Activated naive CD8-positive, alpha-beta T cell treated with anti-CD3 and anti-CD28 coated beads, Interleukin-2, amount 50 U/mL, for 24 hours (primary cell): ENCODE measurements at places on chromosomes 1 and 21.
A peak's percentile ranks its signal among the peaks of the same experiment; 100 is the strongest.

- H3K27ac ChIP-seq, result no peak overlapping the region
- peaks cover 11% of the 10 kb centered on the region for H3K4me1 ChIP-seq
- H3K36me3 ChIP-seq, result no peaks in the 10 kb centered on the region
- H3K4me3 ChIP-seq, result no peak overlapping the region
Measured at GRCh38 chr1:40251456-40251855, 3.7 kb downstream of the TMCO2 start.

DNA sequence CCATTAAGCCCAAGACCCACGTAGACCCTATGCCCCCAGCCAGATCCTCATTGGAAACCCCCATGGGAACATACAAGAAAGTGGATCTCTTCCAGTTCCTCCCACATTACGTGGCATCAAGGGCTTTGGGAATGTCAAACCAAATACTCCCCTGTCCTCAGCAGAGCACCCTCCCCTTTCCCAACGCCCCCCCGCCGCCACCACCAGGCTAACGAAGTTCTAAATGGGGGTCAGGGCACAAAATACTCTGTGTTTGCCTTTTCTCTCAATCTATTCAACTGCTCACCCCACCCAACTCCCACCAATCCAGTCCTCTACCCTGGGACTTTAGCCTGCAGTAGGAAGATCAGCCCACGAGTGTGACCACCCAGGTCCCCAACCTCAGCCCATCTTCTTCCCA lies 24.5 kb downstream of the NEK2 start:
- H3K27ac ChIP-seq, result no peak overlapping the region
- H3K4me3 ChIP-seq, result no peak overlapping the region
- no peak for DNase-seq

GRCh38 chr1:192158181-192158580 lies at the start of gene RGS18:
RGS18 (plus strand) TSS chr1:192158462; CDS start chr1:192158638, 176 bp downstream.
- no peaks in the 10 kb centered on the region for H3K36me3 ChIP-seq
- no peaks in the 10 kb centered on the region for H3K27me3 ChIP-seq
- no peak within 1 kb of the TSS for H3K27ac ChIP-seq
- DNase-seq, result no peak
- H3K4me1 ChIP-seq, result peaks cover 2% of the 10 kb centered on the region

GRCh38 chr1:116834595-116834994 lies 75.1 kb upstream of the PTGFRN start:
- H3K4me3 ChIP-seq, result no peak overlapping the region
- no peaks in the 10 kb centered on the region for H3K36me3 ChIP-seq
- DNase-seq, result no peak
- no peaks in the 10 kb centered on the region for H3K27me3 ChIP-seq

- H3K36me3 ChIP-seq, result peaks cover 49% of the 10 kb centered on the region
- H3K4me3 ChIP-seq, result no peak overlapping the region
- H3K4me1 ChIP-seq, result peaks cover 74% of the 10 kb centered on the region
Measured at GRCh38 chr1:148435406-148435805, 47.7 kb downstream of the PPIAL4G start.

- peaks cover 31% of the 10 kb centered on the region for H3K27me3 ChIP-seq
- H3K4me3 ChIP-seq, result no peak overlapping the region
- peak; percentile 74 for DNase-seq
- no peaks in the 10 kb centered on the region for H3K36me3 ChIP-seq
- H3K4me1 ChIP-seq, result peaks cover 21% of the 10 kb centered on the region
- no peak overlapping the region for H3K27ac ChIP-seq
Measured at GRCh38 chr1:30911059-30911954, 2.7 kb upstream of the SDC3 start.

GRCh38 chr21:24224422-24224821 lies 1382.9 kb downstream of the MRPL39 start:
- no peaks in the 10 kb centered on the region for H3K36me3 ChIP-seq
- no peak overlapping the region for H3K4me3 ChIP-seq
- H3K27ac ChIP-seq, result no peak overlapping the region
- no peak for DNase-seq
- no peaks in the 10 kb centered on the region for H3K4me1 ChIP-seq

GRCh38 chr1:200951016-200951415 lies 56.3 kb downstream of the INAVA start:
- no peak for DNase-seq
- no peak overlapping the region for H3K4me3 ChIP-seq
- peaks cover 2% of the 10 kb centered on the region for H3K36me3 ChIP-seq
- no peaks in the 10 kb centered on the region for H3K4me1 ChIP-seq
- H3K27ac ChIP-seq, result no peak overlapping the region
- peaks cover 12% of the 10 kb centered on the region for H3K27me3 ChIP-seq

DNA sequence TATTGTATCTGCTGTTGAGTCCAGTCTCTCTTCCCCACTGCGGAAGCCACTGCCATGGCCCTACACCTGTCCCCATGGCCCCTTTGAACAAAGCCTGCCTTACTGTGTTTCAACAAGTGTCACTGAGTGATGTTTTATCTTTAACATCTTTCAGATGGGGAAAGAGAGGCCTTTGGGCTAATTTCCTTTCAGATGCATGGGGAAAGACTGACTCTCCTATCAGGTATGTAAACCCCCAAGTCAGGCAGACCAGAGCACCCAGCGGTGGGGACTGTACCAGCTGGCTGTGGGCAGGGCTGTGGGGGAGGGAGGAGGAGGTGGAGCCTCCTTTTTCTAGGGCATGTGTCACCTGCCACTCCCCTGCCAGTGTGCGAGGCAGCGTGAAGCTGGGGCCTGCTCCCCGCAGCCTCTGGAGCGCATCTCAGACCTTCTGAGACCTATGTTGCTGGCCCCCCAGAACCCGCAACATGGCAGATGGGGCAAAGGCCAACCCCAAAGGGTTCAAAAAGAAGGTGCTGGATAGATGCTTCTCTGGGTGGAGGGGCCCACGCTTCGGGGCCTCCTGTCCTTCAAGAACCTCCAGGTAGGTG lies at the start of gene PLA2G2F:
Gene PLA2G2F (plus strand): TSS at position 363 of the 590 bp plus-strand sequence. CDS start 105 bp downstream, at position 468.
- no peak within 1 kb of the TSS for H3K27ac ChIP-seq
- no peaks in the 10 kb centered on the region for H3K36me3 ChIP-seq
- peaks cover 7% of the 10 kb centered on the region for H3K27me3 ChIP-seq
- no peaks in the 10 kb centered on the region for H3K4me1 ChIP-seq
- H3K4me3 ChIP-seq, result no peak within 1 kb of the TSS

- DNase-seq, result no peak
- no peaks in the 10 kb centered on the region for H3K4me1 ChIP-seq
- peaks cover 60% of the 10 kb centered on the region for H3K27me3 ChIP-seq
- H3K4me3 ChIP-seq, result peak overlapping the region; percentile 22
- H3K27ac ChIP-seq, result no peak overlapping the region
Measured at GRCh38 chr1:233614743-233615521, 1.0 kb downstream of the KCNK1 start.

DNA sequence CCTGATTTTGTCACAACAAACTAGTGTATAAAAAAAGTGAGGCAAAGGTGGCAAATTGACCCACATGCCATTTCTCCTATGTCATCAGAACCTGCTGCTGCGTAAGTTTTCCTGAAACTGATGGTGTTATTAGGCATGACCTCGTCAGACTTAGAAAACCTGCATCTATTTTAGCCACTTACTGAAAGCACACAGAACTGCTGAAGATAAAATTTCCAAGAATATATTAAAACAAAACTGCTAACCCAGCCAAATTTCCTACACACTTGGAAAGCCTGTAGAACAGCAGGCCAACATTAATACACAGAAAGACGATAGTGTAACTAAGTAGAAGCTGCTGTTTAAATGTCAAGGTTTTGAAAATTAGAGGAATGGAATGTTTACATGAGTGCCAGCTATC lies 674.5 kb upstream of the CXADR start:
- H3K4me1 ChIP-seq, result no peaks in the 10 kb centered on the region
- H3K36me3 ChIP-seq, result no peaks in the 10 kb centered on the region
- H3K4me3 ChIP-seq, result no peak overlapping the region
- no peak for DNase-seq
- no peaks in the 10 kb centered on the region for H3K27me3 ChIP-seq

DNA sequence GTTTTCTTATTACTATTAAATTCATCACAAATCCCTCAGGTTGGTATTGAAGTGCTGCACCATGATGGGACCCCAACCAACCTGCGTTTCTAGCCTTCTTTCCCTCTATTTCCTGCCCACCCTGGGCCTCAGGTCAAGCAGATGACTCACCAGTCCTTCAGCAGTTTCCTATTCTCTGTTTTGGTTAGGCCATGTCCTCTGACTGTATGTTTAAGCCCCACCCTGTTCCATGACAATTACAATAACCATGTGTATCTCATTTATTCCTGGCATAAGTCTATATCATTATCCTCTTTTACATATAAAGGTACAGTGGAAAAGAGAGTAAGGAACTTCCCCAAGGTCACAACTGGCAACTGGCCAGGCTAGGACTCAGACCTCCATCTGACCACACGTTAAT lies 5.3 kb upstream of the FAM78B start:
- H3K4me3 ChIP-seq, result no peak overlapping the region
- no peaks in the 10 kb centered on the region for H3K36me3 ChIP-seq
- H3K4me1 ChIP-seq, result peaks cover 40% of the 10 kb centered on the region

- peaks cover 65% of the 10 kb centered on the region for H3K4me1 ChIP-seq
- H3K36me3 ChIP-seq, result peaks cover 48% of the 10 kb centered on the region
- no peak overlapping the region for H3K4me3 ChIP-seq
- DNase-seq, result peak; percentile 64
- no peaks in the 10 kb centered on the region for H3K27me3 ChIP-seq
Measured at GRCh38 chr1:110339407-110340206, 430 bp downstream of the RBM15 start.

DNA sequence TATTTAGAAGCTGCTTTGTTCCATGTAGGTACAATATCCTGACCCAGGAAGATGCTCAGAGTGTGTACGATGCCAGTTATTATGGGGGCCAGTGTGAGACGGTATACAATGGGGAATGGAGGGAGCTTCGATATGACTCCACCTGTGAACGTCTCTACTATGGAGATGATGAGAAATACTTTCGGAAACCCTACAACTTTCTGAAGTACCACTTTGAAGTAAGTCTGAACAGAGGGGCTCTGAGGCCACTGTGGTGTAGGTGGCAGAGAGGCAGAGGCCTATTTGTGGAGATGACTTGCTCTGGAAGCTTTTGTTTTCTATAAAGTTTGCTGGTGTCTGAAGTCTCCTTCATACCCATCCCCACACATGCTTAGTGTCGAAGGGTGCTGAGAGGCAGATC lies 26.8 kb downstream of the C8A start:
- no peaks in the 10 kb centered on the region for H3K4me1 ChIP-seq
- H3K36me3 ChIP-seq, result no peaks in the 10 kb centered on the region
- H3K27me3 ChIP-seq, result peaks cover 2% of the 10 kb centered on the region
- no peak for DNase-seq
- H3K27ac ChIP-seq, result no peak overlapping the region
- H3K4me3 ChIP-seq, result no peak overlapping the region

DNA sequence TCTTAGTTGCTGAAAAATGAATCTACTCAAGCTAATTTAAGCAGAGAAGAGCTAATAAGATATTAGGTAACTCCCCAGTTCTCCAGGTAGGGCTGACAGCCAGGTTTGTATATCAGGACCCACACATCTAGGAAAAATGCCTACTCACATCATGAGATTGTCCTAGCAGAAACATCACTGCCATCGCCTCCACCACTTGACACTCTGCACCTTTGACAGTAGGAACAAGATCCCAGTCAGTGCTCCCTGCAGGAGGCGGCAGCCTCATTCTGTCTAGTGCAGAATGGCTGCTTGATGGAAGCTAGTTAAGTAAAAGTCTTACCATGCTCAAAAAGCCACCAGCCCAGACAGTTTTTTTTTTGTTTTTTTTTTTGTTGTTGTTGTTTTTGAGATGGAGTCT lies 31.6 kb upstream of the USP1 start:
- no peak overlapping the region for H3K27ac ChIP-seq
- no peak overlapping the region for H3K4me3 ChIP-seq
- no peaks in the 10 kb centered on the region for H3K27me3 ChIP-seq

GRCh38 chr1:167794043-167794442 lies 72.3 kb downstream of the MPZL1 start:
- no peak for DNase-seq
- no peak overlapping the region for H3K4me3 ChIP-seq
- H3K4me1 ChIP-seq, result peaks cover 21% of the 10 kb centered on the region
- peaks cover 12% of the 10 kb centered on the region for H3K36me3 ChIP-seq
- no peak overlapping the region for H3K27ac ChIP-seq
- no peaks in the 10 kb centered on the region for H3K27me3 ChIP-seq

DNA sequence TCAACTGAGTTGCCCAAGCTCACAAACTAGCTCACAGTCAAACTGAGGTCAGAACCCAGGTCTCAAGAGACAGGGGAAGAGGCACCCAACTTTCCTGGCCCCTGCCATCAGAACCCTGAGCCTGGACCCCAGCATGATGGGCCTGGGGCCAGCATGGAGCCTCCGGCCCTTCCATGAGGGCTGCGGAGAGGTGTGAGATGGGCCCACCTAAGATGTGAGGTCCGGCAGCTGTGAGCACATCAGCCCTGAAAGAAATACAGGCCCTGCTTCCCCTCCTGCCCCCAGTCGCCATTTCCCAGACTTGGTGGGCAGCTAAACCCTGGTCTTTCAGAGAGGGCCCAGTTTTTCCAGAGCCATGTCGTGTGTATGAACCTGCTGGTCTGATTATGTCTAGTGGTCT lies 30.6 kb downstream of the QSOX1 start:
- no peak overlapping the region for H3K4me3 ChIP-seq
- H3K4me1 ChIP-seq, result no peaks in the 10 kb centered on the region
- DNase-seq, result no peak
- peaks cover 9% of the 10 kb centered on the region for H3K36me3 ChIP-seq

GRCh38 chr1:62175568-62176179 lies 19.0 kb upstream of the L1TD1 start:
- peaks cover 6% of the 10 kb centered on the region for H3K27me3 ChIP-seq
- no peaks in the 10 kb centered on the region for H3K36me3 ChIP-seq
- H3K27ac ChIP-seq, result no peak overlapping the region
- no peaks in the 10 kb centered on the region for H3K4me1 ChIP-seq

DNA sequence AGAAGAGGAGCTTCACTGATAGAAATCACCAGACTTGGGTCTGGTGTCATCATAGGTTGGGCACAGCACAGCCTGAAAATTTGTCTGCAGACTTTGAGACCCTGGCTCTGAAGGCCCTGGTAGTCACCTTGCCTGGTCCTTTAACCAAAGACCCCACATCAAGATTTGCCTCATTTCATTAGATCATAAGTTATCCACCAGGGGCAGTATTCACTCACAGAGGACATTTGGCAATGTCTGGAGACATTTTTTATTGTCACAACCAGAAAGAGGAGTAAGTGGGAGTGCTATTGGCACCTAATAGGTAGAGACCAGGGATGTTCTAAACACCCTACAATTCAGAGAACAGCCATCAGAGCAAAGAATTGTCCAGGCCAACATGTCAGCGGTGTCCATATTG lies 22.1 kb upstream of the PAX7 start:
- H3K27me3 ChIP-seq, result peaks cover 13% of the 10 kb centered on the region
- DNase-seq, result no peak
- H3K36me3 ChIP-seq, result no peaks in the 10 kb centered on the region
- no peak overlapping the region for H3K4me3 ChIP-seq
- no peak overlapping the region for H3K27ac ChIP-seq
- H3K4me1 ChIP-seq, result no peaks in the 10 kb centered on the region

GRCh38 chr21:22804151-22804550 lies 1805.9 kb downstream of the NCAM2 start:
- no peaks in the 10 kb centered on the region for H3K4me1 ChIP-seq
- no peak overlapping the region for H3K27ac ChIP-seq
- no peaks in the 10 kb centered on the region for H3K27me3 ChIP-seq
- no peak for DNase-seq
